ENCODE measurements at places on chromosomes 7 and 10.
A peak's percentile ranks its signal among the peaks of the same experiment; 100 is the strongest.

DNA sequence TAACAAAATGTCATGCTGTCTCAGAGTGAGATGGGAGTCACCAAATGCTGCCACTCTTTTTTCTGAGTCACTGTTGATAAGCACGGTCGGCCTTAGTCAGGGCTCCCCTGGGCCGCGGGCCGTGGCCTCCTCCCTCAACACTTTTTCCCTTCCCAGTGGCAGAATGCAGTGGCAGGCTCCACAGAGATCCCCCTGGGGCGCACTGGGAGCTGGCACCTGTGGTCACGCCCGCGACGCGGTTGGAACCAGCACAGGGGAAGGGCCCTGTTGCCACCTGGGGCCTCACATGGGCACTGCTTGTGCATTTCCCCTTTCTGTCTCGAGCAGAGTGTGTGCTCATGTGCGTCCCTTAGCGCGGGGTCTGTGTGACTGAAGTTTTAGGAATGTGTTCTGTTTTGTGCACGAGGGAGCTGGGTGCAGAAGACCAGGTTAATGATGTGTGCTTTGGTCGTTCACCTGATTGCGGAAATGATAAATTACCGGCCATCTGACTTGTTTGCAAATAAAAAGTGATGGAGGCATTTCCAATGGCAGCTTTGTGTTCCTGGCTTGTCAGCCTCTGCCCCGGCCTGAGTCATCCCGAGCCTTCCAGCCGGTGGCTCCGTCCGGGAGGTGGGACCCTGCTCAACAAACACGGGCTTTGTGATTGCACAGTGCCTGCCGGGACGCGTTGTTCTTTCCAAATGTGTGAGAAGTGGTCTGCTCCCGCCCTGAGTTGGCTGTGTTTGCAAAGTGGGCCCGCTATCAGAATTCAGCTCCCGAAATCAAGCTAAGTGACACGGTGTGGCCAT lies 100.7 kb downstream of the NKX6-2 start:
- no peak for DNase-seq

- DNase-seq, result no peak
Measured at GRCh38 chr7:2128601-2129322, 104.0 kb downstream of the MAD1L1 start.

GRCh38 chr7:120842121-120842621 lies 15.8 kb downstream of the TSPAN12 start:
- no peak for DNase-seq

GRCh38 chr10:93333278-93333978 lies 148.7 kb downstream of the MYOF start:
- no peak for DNase-seq

GRCh38 chr7:55415173-55415778 lies 50.1 kb downstream of the LANCL2 start:
- DNase-seq, result peak; percentile 72

DNA sequence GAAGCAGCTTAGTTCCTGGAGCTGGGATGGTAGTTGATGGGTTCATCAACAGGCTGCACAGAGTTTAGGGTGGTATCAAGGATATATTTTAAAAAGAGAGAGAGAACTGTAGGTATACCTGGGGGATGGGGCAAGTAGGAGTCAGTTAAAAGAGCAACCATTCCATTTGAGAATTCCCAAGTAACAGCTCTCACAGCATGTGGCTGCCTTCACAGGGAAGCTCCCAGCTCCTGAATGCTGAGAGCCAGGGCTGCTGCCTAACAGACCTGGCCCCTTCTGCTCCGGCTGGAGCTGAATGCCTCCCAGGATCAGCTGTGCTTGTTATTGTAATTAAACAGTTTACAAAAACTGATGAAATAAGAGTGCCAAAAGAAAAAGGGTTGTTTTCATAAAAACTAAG lies 58.8 kb upstream of the GPR26 start:
- no peak for DNase-seq

DNA sequence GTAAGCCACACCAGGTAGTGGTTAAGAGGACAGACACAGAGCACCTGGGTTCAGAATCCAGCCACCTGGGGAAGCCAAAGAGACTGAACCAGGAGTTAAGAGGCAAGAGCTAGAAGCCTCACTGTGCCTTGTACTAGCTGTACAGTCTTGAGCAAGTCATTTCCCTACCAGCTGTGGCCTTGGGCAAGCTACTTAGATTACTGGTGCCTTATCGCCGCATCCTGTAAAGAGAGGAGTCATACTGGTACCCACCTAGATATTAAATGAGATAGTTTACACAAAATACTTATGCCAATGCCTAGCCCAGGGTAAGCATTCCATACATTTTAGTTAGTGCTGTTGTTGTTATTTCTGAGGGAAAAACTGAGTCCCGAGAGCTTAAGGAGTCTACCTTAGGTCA lies 47.7 kb downstream of the HABP2 start:
- DNase-seq, result no peak

- no peak for DNase-seq
Measured at GRCh38 chr10:59668096-59668495, 41.6 kb downstream of the SLC16A9 start.

DNA sequence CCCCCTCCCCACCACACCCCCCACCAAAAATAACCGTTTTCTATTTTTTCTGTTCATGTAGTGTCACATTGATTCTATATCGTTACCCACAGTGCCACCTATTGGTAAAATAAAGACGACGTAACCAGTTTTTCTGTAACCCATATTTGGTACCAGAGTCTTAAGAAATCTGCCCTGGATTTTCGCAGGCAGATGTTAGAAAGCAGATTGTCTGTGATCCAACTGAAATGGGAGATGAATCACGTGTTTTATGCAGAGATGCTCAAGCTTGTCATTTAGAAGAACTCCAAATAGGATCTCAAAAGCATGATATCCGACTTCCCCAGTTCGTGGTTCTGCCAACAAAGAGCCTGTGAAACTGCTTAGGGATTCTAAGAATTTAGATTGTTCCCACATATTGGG lies 261.1 kb upstream of the CSTF2T start:
- no peak for DNase-seq

DNA sequence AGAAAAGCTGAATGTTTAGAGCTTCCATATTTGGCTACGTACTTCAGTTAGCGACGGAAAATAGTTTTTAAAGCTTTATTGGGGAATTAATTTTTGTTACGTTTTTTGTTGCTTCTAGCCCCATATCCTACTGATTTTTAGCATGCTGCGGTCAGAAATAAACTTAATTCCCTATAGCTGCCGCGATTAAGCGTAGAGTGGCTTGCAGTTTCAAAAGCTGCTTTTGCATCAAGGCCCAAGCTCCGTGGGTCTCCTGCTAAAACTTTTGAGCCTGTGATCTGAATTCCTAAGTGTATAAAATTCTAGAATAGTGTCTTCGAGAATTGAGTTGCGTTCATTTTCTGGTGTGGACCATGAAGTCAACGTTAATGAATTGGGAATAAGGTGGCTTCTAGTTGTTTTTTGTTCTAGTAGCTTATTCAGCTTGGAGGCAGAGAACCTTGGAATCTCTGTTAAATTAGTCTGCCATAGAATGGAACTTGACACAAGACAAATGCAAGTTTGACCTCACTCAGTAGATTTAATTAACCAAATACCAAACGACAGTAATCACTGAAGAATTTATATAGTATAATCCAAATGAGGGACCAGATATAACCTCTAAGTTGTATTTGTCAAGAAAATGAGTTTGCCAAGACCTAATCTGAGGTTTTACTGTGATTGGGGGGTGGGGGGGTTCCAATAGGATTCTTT lies 977 bp downstream of the CALU start:
- no peak for DNase-seq

DNA sequence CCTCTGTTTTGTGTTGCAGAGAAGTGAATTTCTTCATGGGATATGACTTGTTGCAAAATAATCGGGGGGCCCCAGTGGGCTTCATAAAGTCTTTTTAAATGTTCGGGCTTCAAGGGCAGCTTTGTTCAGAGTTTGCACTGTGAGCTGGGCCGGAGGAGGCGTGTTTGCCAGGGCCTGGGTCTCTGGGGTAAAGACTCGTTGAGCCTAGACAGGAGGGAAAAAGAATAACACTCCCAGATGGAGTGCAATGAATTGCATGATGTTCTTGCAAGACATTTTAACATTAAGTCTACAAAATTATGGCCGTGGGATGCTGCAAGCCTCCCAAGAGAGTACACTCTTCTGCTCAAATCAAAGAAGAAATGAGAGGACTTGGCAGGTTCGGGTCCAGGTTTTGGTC lies 23.6 kb downstream of the BMPER start:
- no peak for DNase-seq

- no peak for DNase-seq
Measured at GRCh38 chr7:36191292-36191920, 38.4 kb downstream of the EEPD1 start.

GRCh38 chr7:51255036-51255435 lies 61.6 kb downstream of the COBL start:
- no peak for DNase-seq

DNA sequence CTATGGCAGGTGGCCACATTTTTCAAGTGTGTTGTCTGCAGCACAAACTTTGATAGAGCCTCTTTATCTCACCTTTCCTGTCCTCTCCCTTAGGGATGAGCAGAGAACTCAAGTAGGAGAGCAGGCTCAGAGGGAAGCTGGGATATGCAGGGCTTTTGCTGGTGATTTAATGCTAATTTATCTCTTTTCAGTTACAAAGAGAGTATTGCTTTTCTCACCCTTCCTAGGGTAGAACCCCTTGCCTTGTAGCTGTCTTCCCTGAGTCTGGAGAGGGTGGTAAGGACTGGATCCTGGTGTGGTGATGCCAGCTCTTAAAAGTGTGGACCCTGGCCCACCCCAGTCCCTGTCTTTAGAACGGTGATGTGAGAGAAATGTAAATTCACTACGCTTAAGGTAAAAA lies 1061.4 kb downstream of the TYW1 start:
- no peak for DNase-seq

- no peak for DNase-seq
Measured at GRCh38 chr10:113087165-113088029, 137.3 kb downstream of the TCF7L2 start.

DNA sequence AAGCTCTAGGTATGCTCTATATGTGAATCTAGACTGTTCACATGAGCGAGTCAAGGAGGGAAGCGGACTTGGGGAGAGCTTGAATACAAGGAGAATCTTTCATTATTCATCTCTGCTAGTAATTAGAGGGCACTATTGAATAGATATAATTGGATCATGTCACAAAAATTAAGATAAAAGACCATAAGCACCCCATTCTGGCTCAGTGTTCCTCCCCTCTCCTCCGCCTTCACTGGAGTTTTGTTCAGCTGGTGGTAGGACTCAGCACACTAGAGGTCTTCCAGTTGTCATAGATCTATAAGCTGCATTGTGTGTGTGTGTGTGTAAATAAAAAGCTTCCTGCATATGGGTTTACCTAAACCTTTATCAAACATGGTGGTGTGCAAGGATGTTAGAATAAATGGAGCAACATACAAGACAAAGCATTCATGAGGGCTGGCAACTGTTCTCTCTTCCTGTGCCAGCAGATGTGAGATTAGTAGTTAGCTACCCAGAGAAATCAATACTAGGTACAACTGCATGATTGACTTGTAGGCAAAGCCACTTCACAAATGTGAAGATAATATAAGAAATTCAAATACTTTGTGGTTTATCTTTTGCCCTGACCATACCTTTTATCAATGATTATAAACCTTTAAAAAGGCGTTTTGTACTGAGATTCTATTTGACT lies 142.6 kb downstream of the CREB5 start:
- DNase-seq, result no peak

DNA sequence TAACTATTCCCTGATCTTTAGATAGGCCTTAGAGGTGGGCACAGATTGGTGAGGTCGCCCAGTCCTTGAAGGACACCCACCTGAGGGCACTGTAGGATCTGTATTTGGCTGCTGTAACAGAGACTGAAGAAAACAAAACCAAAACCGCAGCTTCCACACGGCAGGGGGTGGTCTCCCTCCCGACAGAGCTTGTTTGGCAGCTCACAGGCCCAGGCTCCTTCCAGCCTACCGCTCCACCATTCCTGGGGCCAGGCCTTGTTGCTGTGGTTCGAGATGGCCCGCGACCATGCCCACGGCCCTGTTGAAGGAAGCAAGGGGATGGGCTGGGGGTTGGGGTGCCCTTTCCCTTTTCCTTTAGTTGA lies 30.4 kb downstream of the ZNF783 start:
- no peak for DNase-seq

DNA sequence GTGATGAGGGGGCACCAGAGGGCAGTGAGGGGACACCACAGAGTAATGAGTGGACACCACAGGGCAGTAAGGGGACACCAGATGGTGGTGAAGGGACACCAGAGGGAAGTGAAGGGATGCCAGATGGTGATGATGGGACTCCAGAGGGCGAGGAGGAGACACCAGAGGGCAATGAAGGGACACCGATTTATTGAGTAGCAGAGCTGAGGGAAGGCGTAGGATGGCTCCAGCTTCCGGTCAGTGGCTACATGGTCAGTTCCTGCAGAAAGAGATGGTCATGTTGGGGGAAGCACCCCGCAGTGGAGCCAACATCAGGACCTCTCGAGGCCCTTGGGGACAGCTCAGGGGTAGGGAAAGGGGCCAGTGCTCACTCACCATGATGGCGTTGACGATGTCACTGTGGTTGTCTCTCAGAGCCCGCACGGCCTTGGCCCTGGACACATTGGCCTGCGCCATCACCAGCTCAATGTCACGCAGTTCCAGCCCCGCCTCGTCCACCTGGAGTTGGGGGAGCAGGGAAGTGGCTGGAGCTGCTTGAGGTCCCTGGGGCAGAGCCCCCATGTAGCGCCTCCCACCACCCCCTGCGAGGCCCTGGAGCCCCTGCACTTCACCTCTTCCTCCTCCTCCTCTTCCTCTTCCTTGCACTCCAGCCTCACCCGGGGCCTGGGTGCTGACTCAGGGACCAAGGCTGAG lies 8.4 kb downstream of the NACAD start:
- no peak for DNase-seq

DNA sequence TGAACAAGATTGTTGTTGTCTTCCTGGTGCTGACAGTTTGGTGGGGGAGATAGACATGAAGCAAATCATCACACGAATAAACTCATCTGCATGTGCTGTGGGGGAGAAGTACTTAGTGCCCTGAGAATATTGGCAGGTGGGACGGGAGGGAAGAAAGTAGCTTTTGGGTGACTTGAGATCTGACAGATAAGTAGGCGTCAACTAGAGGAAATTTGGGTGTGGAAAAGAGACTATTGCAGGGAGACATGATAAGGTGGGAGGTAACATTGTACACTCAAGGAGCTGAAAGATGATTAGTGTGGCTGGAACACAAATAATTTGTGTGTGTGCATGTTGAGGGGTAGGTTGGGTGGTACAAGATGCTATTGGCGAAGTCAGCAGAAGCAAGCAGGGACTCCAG lies 30.1 kb downstream of the CNNM2 start:
- DNase-seq, result no peak

DNA sequence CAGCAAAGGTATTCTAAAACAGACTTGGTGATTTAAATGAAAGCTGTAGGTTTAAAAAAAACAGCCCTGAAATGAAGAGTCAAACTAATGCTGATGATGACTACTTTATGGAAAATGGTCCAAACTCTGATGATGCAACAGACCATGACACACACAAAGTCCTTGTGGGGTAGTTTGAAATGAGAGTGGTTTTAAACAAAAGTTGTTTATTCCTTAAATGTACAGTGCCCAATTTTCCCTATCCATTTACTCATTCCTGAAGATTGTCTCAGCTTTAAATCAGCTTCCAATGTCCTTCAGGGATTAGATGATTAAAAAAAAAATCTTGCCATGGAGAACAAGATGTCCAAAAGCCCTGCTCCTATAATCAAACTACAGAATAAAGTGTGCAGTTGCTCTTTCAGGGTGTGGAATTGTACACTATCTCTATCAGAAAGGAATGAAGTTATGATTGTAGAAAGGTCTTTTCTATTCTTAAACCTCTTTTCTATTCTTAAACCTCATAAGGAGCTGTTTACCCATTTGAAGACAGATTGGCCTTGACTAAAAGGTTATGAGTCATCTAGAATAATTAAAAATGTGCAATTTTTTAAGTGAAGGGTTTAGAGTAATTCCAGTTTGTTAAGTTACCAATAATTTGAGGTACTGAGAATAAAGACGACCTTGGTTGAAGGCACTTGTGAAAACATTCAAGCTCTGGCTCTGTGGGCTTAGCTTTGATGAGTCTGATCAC lies 70.2 kb upstream of the ITGA8 start:
- no peak for DNase-seq
